ENCODE measurements at places on chromosomes 11 and 22.

DNA sequence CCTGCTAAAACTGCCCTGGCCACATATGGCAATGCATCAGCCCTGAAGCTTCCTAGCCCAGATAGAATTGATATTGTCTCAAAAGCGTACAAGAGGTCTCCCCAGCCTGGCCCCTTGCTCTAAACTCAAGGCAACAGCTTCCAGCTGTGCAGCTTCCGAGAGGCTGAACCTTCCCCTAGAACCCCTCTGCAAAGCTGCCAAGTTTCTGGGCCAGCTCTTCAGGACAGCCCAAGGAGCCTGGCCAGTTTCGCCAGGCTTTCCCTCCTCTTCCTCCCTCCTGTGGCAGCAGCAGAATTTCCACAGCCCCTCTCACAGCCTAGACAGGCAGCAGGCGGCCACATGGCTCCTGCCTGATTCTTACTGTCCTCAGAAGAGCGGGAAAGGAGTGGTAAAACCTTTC is 34.5 kb downstream of the NUMA1 start:
- DNase-seq: no peak

GRCh38 chr11:120288021-120288420 is 37.1 kb upstream of the TLCD5 start:
- no peak for DNase-seq

GRCh38 chr11:44028816-44029506 is 18.8 kb upstream of the ACCSL start:
- no peak for DNase-seq

DNA sequence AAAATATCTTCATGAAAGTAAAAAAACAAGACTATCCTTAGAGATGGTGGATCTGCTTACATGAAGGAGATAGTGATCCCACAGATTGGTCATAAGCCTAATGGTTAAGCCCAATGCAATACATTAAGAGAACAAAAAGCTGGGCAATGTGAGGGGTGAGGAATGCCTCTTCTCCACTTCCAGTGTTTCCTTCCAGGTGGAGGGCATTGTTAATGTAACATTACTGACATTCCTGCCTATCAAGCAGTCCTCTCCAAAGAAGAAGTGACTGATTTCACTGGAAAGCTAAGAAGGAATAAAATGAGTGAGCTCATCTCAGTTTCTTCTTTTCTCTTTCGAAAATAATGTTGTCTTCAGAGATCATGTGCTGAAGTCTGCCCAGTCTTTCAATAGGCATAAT is 207.8 kb downstream of the RAB38 start:
- no peak for DNase-seq

- no peak for DNase-seq
These were observed 128.3 kb downstream of the DDX10 start for GRCh38 chr11:108793138-108793537.

DNA sequence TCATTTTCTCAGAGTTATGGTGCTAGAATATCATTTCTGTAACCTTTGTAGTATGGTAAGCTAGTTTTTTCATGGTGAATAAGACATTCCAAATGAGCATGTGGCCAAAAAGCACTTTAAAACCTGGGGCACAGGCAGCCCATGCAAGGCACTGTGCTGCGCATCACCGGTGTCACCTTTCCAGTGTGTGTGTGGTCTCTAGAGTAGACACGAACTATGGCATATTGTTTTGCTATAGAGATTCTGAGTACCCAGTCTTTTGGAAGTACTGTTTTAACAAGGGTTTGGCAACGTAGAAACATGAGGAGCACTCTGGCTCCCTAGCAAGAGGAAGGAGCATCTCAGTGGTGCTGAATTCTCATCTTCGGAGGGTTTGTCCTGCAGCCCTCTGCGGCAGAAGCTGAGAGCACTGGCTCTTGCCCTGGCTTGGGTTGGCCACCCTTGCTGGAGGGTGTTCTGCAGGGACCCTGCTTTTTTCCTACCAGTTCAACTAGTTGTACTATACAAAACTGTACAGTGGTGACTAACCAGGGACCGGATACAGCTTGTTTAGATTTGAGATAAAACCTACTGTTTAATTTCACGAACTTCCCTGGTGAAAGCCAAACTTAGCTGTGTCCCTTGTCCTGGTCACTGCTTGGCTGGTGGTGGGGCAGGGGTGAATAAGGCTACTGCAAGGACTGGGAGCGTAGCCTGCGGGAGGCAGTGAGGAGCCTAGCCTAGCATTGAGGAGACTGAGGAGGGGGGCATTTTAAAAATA is 135.7 kb downstream of the ATXN10 start:
- no peak for DNase-seq

GRCh38 chr11:6541356-6541755 is 44.3 kb downstream of the DNHD1 start:
- DNase-seq: no peak

- no peak for DNase-seq
These were observed 541.9 kb upstream of the CADM1 start for GRCh38 chr11:116046127-116046526.

DNA sequence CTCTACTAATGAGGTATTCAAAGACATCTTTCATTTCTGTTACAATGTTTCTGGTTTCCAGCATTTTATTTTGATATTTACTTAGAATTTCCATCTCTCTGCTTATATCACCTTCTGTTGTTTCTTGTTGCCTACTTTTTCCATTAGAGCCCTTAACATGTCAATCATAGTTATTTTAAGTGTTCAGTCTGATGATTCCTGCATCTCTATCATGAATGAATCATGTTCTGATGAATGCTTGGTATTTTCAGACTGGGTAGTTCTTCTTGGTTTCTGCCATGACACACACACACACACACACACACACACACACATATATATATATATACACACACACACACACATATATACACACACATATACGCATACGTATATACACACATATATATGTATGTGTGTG is 486.4 kb upstream of the ISX start:
- DNase-seq: no peak

- DNase-seq: no peak
These were observed 952.5 kb upstream of the FAT3 start for GRCh38 chr11:91272089-91272488.

DNA sequence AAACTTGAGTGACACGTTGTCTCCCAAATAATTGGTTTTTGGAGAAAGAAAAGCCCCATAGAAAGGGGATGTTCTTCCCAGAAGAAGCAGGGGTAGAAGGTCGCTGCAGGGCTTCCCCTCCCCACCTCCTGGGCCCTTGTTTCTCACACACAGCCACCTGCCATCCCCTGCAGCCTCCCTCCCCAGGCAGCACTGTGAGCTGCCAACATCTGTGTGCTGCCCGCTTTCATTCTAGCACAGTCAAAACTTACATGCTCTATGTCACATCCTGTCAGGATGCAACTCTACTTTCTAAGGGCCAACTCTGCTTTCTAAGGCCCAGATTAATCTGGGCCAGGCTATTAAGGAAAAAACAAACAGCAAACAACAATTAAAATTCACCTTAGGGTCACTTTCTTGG is 309.4 kb upstream of the ZC3H12C start:
- no peak for DNase-seq

GRCh38 chr11:93034031-93034722 is 64.7 kb downstream of the MTNR1B start:
- no peak for DNase-seq

DNA sequence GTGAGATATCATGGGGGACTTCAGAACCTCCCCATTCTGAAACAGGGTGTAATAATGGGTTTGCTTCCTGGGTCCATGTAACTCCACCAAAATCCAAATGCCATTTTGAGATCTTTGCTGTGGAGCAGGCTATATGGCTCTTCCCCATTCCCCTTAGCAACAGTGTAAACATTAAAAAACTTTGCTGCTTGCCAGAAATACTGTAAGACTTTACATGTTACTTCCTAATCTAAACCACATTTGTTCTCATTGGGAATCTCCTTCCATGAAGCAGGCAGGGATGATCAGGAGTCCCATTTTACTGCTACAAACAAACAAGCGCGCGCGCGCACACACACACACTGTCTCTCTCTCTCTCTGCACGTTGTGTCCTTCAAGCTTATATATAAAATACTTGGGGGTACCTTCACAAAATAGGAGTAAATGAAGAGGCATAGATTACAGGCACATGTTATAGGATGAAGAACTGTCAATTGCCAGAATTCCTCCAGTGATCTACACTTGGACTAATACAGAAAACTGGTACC is 86.5 kb downstream of the ANO3 start:
- no peak for DNase-seq

GRCh38 chr11:20277014-20277413 is 86.5 kb upstream of the HTATIP2 start:
- DNase-seq: no peak

GRCh38 chr11:87134524-87135106 is 96.9 kb downstream of the TMEM135 start:
- DNase-seq: no peak
